ENCODE measurements at places on chromosomes 12 and 14. TPM values are rescaled to one million over a fixed set of nuclear protein-coding genes. Genes with fewer than 3 reads are reported as not detected.

Gene MYF6
- 0.06 TPM for polyA plus RNA-seq

Gene TRIM9
- polyA plus RNA-seq: 0.02 TPM

Gene GLIPR1L2
- 0.21 TPM for polyA plus RNA-seq

Gene PIANP
- polyA plus RNA-seq: 0.59 TPM

Gene GALNT16
- 1.7 TPM for polyA plus RNA-seq

Gene PRH2
- polyA plus RNA-seq: 0.18 TPM

Gene CLEC1B
- not detected for polyA plus RNA-seq

Gene SERPINA5
- polyA plus RNA-seq: 0.12 TPM

Gene GLI1
- 5.9 TPM for polyA plus RNA-seq

Gene IQSEC3
- polyA plus RNA-seq: not detected

Gene DAO
- polyA plus RNA-seq: not detected

Gene MUCL1
- polyA plus RNA-seq: not detected

- no peak for DNase-seq
These were observed 185.4 kb downstream of the ALG10B start for GRCh38 chr12:38501991-38502390.

GRCh38 chr12:111209811-111210210 lies 159.1 kb downstream of the PHETA1 start:
- DNase-seq: no peak

GRCh38 chr14:42736408-42736807 lies 1129.7 kb downstream of the LRFN5 start:
- DNase-seq: no peak

GRCh38 chr12:108047071-108047550 lies 82.0 kb upstream of the WSCD2 start:
- DNase-seq: no peak

GRCh38 chr12:39685854-39686657 lies 66.5 kb upstream of the ABCD2 start:
- no peak for DNase-seq

DNA sequence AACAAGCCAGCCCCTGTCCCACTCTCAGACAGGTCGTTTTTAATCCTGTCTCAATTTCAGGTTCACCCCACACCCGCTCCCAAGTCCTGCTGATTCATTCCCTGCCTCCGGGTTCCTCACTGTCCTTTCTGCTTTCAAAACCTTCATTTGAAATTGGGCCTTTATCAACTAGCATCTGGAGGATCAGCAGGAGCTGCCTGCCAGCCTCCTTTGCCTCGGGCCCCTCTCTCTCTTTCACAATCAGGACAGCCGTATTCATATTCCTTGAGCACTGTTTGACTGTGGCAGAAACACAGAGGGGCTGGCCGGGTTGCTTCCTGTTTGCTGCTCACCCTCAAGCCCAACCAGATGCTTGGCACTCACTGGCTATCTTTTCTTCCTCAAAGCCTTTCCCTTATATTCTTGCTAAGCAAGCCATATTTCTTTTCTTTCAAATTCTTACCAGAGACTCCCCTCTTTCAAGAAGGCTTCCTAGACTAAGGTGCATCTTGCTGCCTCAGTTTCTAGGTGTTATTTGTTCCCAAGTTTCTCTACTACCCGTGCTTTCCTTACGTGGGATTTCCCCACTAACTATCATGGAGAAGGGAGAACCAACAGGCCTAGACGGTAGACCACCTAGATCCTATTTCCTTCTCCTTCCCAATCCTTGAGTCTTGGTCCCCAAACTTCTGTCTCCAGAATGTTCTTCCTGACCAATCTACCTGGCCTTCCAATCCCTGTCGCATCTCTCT lies 3.0 kb downstream of the GALNT6 start:
- peak; percentile 52 for DNase-seq

DNA sequence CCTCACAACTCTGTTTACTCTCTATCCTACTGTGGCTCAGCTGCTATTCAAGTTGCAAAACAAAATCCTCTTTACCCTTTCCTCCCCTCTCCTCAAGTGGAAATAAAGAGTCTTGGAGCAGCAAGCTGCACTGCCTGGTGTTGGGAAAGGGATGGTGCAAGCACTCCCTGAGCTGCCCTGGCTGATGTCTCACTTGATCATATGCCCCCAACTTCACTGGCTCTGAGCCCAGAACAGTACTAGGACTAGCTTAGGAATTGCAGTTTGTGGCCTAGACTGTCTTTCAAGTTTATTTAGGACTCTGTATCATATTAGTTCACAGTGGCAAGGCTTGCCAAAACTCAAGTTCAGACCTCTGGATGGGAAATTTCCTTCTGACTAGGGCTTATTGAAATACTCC lies 1683.8 kb upstream of the SEL1L start:
- DNase-seq: peak; percentile 24

DNA sequence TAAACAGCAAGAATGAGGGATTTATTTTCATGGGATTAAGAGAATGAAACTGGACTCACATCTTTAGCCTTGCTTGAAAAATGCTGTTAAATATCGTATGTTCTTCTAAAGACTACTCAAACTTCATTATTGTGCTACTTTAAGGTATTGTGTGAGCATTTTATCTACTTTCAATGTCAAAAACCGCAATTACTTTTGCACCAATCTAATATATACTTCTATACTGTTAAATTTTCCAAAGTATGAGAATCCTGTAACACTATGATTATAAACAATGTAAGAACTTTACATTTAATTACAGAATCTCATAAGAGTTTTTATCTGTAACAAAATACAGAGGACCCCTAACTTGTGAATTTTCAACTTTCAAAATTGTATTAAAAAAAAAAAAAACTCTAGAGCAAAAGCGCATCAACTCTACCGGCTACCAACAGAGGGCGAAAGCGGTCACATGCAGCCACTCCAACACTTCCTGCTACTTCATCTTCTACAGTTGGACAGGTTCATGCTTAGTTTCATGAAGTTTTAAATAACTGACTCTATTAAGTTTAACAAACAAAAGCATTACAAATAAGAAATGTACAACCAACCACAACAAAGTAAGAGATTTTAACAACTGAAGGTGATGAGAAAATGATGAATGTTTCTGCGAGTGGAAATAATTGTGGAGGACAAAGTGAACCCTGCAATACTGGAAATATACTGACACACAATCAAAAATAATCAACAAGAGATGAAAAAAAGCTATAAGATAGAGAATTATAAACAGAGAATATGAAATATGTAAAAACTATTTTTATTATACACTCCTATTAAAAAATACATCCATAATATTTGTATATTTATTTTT lies 210.9 kb downstream of the MED13L start:
- DNase-seq: no peak

- no peak for DNase-seq
These were observed 71.2 kb downstream of the KCNK13 start for GRCh38 chr14:90132821-90133570.

GRCh38 chr14:80077262-80077661 lies 134.0 kb downstream of the DIO2 start:
- peak; percentile 44 for DNase-seq

GRCh38 chr12:132668191-132669088 lies 18.7 kb downstream of the POLE start:
- no peak for DNase-seq

DNA sequence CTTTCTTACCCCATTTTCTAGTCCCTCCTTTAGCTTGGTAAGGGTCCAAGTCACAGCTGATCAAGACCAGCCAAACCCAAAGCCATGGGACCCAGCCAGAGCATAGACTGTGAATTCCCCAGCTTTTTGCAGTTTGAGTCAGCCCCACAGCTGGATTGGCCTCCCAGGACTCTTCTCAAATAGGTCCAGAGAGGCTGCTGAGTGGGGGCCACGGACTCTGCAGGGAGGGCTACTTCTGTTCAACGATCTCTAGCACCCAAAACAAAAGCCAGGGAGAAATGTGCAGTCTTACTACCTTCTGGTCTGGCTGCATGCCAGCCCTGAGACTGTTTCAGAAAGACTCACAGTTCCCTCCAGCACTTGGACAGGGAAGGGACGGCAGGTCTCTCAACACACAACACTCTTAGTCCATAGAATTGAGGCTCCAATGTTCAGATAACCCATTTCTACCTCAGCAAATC lies 1.6 kb downstream of the VDR start:
- DNase-seq: peak; percentile 51

DNA sequence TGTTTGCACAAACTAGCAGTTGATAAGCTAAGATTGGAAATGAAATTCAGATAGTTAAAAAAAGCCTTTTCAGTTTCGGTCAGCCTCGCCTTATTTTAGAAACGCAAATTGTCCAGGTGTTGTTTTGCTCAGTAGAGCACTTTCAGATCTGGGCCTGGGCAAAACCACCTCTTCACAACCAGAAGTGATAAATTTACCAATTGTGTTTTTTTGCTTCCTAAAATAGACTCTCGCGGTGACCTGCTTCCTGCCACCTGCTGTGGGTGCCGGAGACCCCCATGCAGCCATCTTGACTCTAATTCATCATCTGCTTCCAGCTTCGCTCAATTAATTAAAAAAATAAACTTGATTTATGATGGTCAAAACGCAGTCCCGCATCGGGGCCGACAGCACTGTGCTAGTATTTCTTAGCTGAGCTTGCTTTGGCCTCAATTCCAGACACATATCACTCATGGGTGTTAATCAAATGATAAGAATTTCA lies 335.6 kb downstream of the TMEM121 start:
- DNase-seq: no peak

GRCh38 chr12:57779736-57780135 lies 2.9 kb upstream of the TSFM start:
- no peak for DNase-seq

DNA sequence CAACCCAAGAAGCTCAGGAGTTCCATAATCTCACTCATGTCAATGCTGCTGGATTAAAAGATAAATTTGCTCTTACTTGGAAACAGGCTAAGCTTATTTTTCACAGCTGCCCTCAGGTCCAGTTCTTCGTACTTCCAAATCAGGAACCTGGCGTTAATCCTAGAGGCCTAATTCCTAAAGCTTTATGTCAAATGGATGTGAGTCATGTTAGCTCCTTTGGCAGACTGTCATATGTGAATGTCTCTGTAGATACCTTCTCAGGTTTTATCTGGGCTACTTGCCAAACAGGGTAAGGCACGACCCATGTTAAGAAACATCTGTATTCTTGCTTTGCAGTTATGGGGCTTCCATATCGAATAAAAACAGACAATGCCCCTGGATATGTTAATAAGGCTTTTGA lies 504.6 kb downstream of the ALG10 start:
- no peak for DNase-seq

DNA sequence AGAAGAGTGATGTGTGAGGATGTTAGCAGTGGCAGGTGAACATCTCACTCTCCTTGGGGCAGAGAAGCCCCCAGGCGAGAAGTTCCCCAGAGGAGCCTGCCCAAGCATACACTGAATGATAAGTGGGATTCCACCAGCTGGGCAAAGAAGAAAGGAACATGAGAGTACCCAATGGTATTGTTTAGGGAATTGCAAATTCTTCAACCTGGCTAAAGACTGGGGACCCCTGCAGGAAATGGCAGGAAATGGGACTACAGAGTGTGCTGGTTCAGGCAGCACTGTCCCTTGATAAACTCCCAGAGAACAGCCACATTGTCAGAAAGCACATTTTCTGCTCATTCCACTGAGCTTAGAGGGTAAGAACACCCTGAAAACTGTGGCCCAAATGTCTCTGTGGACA lies 121.3 kb downstream of the RPS29 start:
- DNase-seq: no peak

- DNase-seq: no peak
These were observed 283.8 kb downstream of the VRK1 start for GRCh38 chr14:97080991-97081390.

GRCh38 chr14:41663473-41663850 lies 56.8 kb downstream of the LRFN5 start:
- DNase-seq: no peak

GRCh38 chr12:75315518-75315917 lies 14.6 kb downstream of the CAPS2 start:
- peak; percentile 44 for DNase-seq

- no peak for DNase-seq
These were observed 228.6 kb downstream of the ZFP36L1 start for GRCh38 chr14:68564191-68564825.

DNA sequence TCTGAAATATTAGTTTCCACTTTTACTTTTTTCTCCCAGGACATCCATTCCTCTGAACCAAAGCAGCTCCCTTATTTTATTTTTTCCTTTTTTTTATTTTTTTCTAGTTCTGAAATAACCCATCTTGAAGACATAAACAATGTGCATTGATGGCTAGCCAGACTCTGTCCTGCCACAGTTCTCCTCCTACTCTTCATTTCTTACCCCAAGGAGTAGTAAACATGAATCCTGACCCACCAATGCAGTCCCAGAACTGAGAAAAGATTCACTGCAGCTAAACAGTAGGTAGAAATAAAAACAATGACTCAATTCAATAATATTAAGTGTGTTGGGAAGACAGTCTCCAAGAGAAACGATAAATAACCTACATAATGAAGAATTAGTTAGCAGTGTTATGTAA lies 65.7 kb upstream of the NOVA1 start:
- no peak for DNase-seq

DNA sequence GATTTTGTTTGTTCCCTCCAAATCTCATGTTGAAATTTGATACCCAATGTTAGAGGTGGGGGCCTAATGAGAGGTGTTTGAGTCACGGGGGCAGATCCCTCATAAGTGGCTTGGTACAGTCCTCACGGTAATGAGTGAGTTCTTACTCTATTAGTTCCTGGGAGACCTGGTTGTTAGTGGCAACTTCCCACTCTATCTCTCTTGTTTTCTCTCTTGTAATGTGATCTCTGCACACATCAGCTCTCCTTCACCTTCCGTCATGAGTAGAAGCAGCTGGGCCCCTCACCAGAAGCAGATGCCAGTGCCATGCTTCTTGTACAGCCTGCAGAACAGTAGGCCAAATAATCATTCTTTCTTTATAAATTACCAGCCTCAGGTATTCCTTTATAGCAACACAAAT lies 29.6 kb upstream of the KCNK10 start:
- DNase-seq: no peak

DNA sequence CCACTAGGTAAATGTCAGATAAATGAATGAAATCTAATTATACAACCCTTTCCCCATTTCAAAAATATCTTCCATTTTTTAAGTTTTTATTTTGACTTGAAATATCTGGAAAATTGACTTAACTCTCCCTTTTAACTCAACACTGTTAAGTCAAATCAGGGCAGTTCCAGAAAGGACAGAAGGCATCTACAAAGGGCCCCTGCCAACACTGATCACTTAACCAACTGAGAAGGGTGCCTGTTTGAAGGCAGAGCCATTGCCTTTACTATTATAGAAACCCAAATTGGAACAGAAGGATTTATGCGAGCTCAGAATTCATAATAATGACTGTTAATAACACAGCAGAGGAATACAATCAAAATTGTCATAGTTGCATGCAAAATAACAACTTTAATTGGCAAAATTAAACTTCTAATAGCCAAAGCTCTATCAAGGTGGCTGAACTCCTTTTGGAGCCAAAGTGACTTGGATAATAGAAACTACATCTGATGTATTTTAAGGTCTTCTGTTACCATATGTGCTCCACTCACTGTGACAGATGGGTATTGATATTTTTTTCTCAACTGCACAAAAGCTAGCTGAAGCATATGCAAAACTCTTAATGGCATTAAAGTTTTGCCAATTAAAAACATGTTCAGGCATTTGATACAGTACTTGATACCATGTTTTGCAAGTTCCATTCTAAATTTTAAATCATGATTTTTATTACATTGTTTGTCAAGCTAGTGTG lies 383.8 kb downstream of the NOVA1 start:
- DNase-seq: no peak

GRCh38 chr12:72605975-72606374 lies 333.8 kb downstream of the TRHDE start:
- DNase-seq: no peak

GRCh38 chr12:70982286-70982685 lies 61.7 kb upstream of the PTPRR start:
- no peak for DNase-seq

- no peak for DNase-seq
These were observed 64.4 kb upstream of the FUT8 start for GRCh38 chr14:65348137-65348536.
